ENCODE measurements at places on chromosomes 16 and 17. TPM values are rescaled to one million over a fixed set of nuclear protein-coding genes. Genes with fewer than 3 reads are reported as not detected.

Gene SLC47A1
- total RNA-seq = 3.1 TPM

Gene CDK3
- 10.6 TPM for total RNA-seq

DNA sequence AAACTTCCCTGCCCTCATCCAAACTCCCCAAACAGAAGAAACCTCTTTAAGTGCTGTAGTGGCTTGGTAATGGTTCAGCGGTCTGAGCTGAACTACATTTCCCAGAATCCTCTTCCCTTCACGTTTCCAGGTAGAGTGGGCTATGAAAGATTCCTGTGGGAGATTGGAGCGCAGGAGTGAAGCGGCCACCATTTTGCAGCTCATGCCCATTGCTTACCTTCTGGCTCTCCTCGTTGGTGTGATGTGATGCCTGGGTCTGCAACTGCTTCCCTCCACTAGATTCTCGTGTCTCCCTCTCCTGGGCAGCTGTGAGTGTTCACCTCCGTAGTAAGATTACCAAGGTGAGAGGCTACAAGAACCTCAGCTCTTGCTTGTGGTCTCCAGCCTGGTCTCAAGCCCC, 82.1 kb downstream of the GPR139 start:
- peak; percentile 67 for DNase-seq

- no peak for DNase-seq
Measured at GRCh38 chr16:72182976-72183375, 11.0 kb upstream of the PMFBP1 start.
